ENCODE measurements at places on chromosomes 11 and 22.

GRCh38 chr11:45171550-45171949 is 25.1 kb downstream of the PRDM11 start:
- H3K4me3 ChIP-seq = no peak overlapping the region
- no peak overlapping the region for H3K27ac ChIP-seq
- H3K27me3 ChIP-seq = no peaks in the 10 kb centered on the region
- H3K36me3 ChIP-seq = no peaks in the 10 kb centered on the region
- no peaks in the 10 kb centered on the region for H3K4me1 ChIP-seq

DNA sequence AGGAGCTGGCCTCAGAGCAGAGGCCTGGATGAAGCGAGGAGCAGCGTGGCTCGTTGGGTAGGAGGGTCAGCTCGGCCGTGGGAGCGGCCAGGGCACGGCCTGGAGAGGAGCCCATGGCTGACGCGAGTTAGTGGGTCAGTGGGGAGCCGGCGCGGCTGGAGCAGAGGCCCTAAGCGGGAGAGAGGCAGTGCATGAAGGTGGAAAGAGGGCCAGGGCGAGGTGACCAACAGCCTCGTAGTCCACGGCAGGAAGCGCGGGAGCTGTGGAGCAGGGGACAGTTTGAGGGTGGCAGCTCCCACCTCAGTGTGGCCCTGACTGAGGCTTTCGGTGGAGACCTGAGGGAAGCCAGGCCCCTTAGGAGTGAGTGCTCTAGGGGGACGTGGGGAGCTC is 24.1 kb downstream of the DCPS start:
- no peak for DNase-seq
- H3K36me3 ChIP-seq = peaks cover 33% of the 10 kb centered on the region
- no peak overlapping the region for H3K27ac ChIP-seq
- no peak overlapping the region for H3K4me3 ChIP-seq
- H3K4me1 ChIP-seq = no peaks in the 10 kb centered on the region

- no peak overlapping the region for H3K4me3 ChIP-seq
- H3K27ac ChIP-seq = no peak overlapping the region
These were observed 89.5 kb downstream of the TBC1D22A start for GRCh38 chr22:46851941-46852340.

DNA sequence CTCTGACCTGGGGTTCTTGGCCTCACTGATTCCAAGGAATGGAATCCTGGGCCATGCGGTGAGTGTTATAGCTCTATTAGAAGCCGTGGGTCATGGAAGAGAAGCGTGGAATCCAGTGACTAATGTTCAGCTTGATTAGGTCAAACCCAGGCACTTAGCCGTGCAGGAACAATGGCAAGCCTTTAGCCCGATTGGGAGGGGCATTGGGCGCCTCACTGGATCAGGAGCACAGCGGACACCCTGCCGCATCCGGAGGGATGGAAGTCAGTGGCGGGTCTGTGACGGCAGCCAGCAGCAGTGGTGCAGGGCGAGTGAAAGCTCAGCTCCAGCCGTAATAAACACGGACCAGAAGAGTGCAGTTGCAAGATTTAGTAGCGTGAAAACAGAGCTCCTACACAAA is 20.5 kb upstream of the SLC17A6 start:
- no peak for DNase-seq
- no peaks in the 10 kb centered on the region for H3K4me1 ChIP-seq
- H3K27ac ChIP-seq = no peak overlapping the region
- H3K27me3 ChIP-seq = no peaks in the 10 kb centered on the region
- no peak overlapping the region for H3K4me3 ChIP-seq

- no peaks in the 10 kb centered on the region for H3K36me3 ChIP-seq
- H3K4me3 ChIP-seq = no peak overlapping the region
- no peaks in the 10 kb centered on the region for H3K4me1 ChIP-seq
- DNase-seq = no peak
- no peaks in the 10 kb centered on the region for H3K27me3 ChIP-seq
These were observed 887 bp downstream of the TRPC6 start for GRCh38 chr11:101582989-101583250.

DNA sequence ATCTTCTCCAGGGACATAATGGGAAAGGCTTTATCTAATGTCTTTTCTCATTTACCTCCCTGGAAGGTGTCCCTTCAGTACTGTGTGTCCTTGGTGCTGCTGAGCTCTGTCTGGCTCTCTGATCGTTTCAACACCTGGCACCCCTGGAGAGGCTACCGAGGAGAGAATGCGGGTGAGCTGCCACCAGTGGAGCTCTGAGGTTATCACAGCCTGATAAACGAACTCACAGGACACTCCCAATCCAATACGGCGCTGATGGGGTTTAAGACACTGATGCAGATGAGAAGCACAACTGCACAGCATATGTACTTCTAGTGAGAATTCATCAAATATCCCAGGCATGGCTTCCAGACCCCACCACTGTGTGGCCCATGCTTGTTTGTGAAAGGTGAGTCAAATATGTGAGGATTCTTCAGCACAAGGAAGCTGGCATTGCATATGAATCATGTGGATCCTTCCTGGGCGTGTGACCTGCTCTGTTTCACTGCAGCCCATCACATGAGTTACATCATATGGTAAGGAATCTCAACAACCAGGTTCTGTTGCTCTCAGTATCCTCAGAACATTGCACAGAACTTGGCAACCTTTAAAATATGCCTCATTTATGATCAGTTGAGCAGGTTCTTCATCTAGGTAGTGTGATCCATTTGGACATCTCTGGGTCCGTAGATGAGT is 34.8 kb upstream of the VWA5A start:
- H3K4me1 ChIP-seq = no peaks in the 10 kb centered on the region
- no peak for DNase-seq
- no peak overlapping the region for H3K4me3 ChIP-seq
- H3K27ac ChIP-seq = no peak overlapping the region

GRCh38 chr11:81449588-81450156 is 1284.0 kb downstream of the FAM181B start:
- no peak overlapping the region for H3K27ac ChIP-seq
- H3K4me1 ChIP-seq = no peaks in the 10 kb centered on the region
- no peaks in the 10 kb centered on the region for H3K27me3 ChIP-seq
- H3K4me3 ChIP-seq = no peak overlapping the region
- no peaks in the 10 kb centered on the region for H3K36me3 ChIP-seq
- no peak for DNase-seq

DNA sequence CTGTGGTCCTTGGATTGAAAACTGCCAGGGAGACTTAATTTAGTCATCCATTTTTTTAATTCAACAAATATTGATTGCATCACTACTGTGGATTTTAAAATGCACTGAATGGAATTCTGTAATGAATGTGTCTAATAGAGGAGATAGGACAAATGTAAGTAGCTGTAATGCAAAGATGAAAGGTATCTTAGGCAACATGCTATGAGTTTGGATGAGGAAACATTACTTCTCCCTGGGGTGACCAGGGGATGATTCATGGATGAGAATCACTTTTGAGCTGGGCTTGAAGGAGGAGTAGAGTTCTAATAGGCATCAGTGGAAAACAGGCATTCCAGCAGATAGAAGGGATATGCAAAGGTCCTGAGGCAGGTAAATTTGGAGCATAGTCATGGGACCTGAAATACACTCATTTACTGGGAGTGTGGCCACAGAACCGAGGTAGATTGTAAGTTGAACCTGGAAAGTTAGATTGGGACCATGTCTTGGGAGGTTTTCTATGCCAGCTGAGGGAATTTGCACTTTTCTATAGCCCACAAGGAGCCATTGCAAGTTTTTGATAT is 43.4 kb downstream of the PKNOX2 start:
- H3K36me3 ChIP-seq = no peaks in the 10 kb centered on the region
- no peak overlapping the region for H3K4me3 ChIP-seq
- no peak overlapping the region for H3K27ac ChIP-seq

DNA sequence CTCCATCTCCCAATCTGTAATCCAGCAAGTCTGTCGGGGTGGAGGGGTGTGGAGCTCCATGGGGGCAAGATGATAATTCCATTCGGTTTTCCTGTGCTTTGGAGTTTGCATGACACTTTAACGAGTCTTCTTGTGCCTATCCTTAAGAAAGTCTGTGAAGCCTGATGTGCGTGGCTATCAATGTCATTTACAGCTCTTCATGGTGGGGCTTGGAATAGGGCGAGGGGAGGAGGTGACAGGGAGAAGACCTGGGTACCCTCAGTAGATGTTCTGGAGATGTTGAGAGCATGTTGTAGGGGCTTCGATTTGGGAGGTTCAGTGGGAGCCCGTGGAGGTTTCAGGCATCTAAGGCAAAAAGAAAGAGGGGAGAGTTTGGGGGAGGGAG is 579 bp upstream of the PHLDB1 start:
- H3K27ac ChIP-seq = peak overlapping the region; percentile 23
- DNase-seq = no peak
- no peak overlapping the region for H3K4me3 ChIP-seq
- H3K36me3 ChIP-seq = peaks cover 10% of the 10 kb centered on the region
- no peaks in the 10 kb centered on the region for H3K27me3 ChIP-seq

GRCh38 chr11:12263141-12263693 is 114.2 kb upstream of the PARVA start:
- no peaks in the 10 kb centered on the region for H3K4me1 ChIP-seq
- H3K4me3 ChIP-seq = no peak overlapping the region
- H3K27ac ChIP-seq = no peak overlapping the region
- no peak for DNase-seq

GRCh38 chr11:114262681-114263512 is 33.3 kb upstream of the NNMT start:
- H3K4me1 ChIP-seq = no peaks in the 10 kb centered on the region
- H3K27ac ChIP-seq = no peak overlapping the region
- peaks cover 2% of the 10 kb centered on the region for H3K27me3 ChIP-seq

DNA sequence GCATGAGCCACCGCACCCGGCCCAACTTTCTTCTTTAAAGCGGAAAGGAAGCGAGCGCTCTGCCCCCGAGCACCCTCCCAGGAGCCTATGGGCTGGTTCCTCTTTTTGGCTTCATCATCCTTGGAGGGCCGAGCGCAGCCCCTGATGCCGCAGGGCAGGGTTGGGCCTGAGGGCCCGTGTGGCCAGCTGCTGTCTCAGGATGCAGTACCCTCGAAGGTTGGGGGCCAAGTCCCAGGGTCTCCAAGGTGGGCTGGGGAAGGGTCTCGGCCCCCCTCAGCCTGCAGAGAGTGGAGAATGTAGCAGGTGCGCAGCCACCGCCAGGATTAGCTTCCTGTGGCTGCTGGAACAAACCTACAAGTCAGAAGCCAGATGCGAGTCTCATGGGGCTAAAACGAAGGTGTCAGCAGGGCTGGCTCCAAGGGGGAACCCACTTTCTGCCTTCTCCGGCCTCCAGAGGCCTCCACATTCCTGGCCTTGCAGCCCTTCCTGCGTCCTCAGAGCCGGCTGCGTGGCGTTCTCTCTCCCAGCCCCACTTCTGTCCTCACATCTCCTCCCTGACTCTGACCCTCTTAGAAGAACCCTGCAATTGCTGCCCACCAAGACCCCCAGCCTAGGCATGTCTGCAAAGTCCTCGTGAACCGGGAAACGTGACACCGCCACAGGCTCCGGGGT is 2.9 kb downstream of the PANX2 start:
- DNase-seq = no peak
- no peaks in the 10 kb centered on the region for H3K4me1 ChIP-seq

DNA sequence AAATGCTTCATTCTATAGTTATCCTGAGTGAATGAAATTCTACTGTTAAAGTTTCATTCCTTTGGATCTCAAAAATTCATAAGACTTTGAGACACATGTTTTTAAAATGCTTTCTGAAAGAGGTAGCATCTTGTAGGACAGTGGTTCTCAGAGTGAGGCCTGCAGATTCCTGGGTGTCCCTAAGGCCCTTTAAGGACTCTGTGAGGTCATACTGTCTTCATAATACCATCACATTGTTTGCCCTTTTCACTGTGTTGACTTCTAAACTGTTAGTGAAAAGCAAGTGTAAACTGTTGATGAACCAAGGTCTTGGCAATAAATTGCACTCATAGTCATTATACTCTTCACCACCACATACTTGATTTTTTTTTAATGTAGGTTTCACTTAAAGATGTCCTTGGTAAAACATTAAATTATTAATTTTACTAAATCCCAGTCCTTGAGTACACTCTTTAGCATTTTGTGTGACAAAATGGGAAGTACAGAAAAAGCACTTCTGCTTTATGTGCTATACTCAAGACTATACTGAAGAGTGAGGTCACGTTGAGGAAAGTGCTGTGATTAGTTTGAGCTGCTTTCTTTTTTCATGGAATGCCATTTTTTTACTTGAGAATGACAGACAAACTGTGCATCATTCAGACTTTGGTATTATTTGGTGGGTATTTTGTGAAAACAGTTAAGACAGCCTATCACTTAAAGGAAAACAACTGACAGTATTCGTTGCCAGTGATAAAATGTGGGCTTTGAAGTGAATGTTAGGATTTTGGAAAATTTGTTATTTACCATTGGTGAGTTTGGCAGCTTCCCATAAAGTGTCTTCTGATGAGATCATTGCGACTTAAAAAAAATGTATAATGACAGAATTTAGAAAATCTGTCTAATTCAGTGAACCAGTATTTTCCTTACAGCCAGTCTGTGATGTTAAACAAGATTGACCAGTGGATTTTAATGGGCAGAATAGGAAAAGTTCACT is 61.1 kb downstream of the SPECC1L start:
- H3K4me1 ChIP-seq = peaks cover 5% of the 10 kb centered on the region
- DNase-seq = no peak
- H3K27me3 ChIP-seq = no peaks in the 10 kb centered on the region
- H3K36me3 ChIP-seq = peaks cover 34% of the 10 kb centered on the region

- H3K4me1 ChIP-seq = no peaks in the 10 kb centered on the region
- no peak for DNase-seq
- H3K36me3 ChIP-seq = no peaks in the 10 kb centered on the region
These were observed 32.3 kb upstream of the CAT start for GRCh38 chr11:34406413-34406812.

DNA sequence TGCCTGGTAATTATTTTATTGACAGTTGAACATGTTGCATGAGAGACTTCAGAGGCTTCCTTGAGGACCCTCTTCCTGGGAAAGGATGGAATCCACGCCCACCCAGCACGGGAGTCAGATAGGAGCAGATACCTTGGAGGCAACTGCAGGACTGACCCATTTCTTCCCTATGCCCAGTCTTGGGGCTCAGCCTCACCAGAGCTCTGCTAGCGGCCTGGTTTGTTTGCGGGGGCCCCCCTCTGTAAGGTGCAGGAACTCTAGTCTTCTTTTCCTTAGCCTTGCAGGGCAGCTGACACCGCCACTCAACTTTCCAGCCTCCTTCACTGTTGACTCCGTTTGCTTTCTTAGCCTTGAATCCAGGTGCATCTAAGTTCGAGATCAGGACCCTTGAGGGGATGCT is 1032.8 kb downstream of the BRD1 start:
- no peak overlapping the region for H3K27ac ChIP-seq
- no peaks in the 10 kb centered on the region for H3K27me3 ChIP-seq
- DNase-seq = no peak
- no peaks in the 10 kb centered on the region for H3K4me1 ChIP-seq

GRCh38 chr22:45684169-45684568 is 12.5 kb downstream of the ATXN10 start:
- no peaks in the 10 kb centered on the region for H3K27me3 ChIP-seq
- H3K27ac ChIP-seq = peak overlapping the region; percentile 7
- DNase-seq = no peak
- H3K4me1 ChIP-seq = peaks cover 26% of the 10 kb centered on the region
- no peaks in the 10 kb centered on the region for H3K36me3 ChIP-seq

All from CD4-positive, CD25-positive, alpha-beta regulatory T cell (primary cell).